ENCODE measurements at places on chromosomes 2 and 18.

DNA sequence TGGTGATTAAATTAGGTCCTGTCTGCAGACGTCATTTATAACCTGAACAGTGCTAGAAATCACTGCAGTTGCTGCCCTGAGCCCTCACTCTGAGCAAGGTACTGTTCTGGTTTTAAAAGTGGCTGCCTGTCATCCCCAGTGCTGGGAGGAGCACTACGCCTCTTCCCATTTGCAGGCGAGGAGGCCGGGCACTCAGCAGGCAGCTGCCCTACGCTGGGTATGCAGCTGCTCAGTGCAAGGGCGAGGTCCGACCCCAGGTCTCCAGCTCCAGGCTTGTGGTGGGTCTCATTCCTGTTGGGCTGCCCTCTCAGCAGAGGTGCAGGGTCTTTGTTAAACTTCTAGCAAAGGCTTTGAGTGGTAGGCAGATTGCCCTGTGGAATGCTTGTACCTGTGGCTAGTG is 15.7 kb downstream of the CNDP2 start:
- DNase-seq = no peak

GRCh38 chr2:25062511-25062917 is 20.6 kb downstream of the EFR3B start:
- no peak for DNase-seq

DNA sequence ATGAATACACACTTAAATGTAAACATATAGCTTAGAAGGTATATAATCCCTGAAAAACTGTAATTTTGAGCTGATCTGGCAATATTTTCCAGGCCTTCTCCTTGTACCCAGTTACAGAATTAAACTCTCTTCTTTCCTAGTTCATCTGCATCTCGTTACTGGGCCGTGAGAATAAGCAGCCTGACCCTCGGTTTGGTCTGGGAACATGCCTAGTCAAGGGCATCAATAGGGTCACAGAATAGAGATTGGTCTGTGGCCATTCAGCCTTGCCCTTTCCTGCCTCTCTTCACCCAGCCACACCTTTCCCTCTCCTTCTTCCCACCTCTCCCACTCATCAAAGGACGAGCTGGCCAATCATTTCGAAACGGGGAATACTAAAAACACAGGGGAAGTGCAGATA is 27.3 kb downstream of the SULT1C2 start:
- DNase-seq = no peak

DNA sequence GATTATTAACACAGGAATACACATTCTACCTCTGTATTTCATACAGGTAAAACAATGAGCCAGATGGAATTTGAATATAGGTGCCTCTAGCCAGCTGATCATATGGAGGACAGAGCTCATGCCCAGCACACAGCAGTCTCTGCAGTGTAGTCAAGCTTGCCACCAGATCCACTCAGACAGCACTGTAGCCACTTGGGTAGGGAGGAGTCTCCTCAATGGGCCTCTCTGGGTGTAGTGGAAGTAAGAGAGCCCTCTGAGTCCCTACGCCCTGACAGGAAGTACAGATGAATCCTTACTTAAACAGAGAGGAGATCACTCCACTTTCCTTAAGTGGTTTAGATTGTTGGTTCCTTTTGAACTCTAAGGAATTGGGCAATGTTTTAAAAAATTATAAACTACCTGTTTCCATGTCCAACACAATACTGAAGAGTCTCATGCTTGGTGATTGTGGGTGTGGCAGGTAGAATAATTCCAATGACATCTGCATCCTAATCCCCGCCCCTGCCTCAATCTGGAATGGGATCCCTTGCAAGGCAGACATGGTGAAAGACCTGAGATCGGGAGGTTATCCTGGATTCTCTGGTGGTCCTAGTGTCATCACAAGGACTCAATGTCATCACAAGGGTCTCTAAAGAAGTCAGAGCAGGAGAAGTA is 23.0 kb upstream of the TMEM200C start:
- no peak for DNase-seq

GRCh38 chr2:120861576-120862191 is 126.0 kb downstream of the GLI2 start:
- DNase-seq = no peak

GRCh38 chr2:238060096-238060541 is 682 bp upstream of the SCLY start:
- no peak for DNase-seq

DNA sequence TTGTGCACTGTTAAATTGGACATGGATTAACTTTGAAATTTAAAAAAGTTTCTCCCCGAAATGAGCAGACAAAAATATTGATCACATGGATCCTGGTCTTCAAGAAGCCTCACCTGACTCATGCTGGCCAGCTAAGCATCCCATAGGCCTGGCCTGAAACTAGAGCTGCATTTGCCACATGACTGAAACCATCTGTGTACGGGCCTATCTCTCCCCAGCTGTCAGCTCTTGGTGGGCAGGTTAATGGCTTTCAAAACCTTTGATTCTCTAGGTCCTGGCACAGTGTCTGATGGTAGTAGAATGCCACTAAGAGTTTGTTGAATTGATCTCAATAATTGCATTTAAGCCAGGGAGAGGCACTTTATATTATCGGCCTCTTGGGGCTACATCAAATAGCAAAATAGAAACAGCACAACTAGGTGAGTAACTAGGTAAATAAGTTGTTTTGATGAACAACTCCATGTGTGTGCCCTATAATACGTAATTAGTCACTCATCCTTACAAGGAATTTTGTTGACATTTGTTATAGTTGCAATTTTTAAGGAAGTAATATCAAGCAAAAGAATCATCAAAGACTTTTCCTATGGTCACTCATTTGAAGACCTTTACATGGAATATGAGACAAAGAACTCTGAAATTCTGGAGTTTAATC is 251.1 kb downstream of the SP3 start:
- DNase-seq = no peak

DNA sequence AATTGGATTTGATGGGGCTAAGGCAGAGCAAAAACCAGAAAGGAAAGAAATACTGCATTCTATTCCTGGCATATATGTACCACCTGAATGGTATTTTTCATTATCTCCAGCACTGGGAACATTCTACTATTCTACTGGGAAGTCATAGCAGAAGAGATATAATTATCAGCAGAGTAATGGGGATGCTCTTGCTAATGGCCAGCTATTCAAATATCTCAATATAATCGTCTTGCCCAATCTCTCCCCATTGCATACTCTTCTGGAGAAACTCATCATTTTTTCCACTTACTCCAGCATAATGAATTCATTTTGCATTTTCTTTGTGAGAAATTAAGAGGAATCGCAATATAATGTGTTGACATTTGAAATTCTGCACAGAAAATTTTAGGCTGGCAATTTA is 1794.7 kb upstream of the PIK3C3 start:
- no peak for DNase-seq

DNA sequence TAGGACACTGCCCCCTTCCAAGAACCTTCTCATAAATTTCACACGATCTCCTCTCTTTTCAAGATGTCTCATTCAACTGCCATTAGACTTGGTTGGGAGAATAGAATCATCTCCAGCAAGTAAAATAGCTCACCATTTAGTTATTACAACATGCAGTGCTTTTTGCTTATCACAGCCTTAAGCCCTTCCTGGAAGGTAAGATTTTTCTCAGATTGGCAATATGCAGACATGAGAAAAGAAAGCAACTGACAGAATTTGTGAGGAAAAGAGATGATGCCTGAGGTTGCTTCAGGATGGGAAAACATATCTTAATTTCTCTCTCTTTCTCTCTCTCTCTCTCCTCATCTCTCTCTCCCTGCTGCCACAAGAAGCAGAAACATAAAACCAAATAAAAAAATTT is 855.1 kb upstream of the ACVR2A start:
- no peak for DNase-seq

GRCh38 chr2:97095661-97096060 is 979 bp upstream of the FAHD2B start:
- no peak for DNase-seq

- DNase-seq = no peak
Observed at GRCh38 chr2:84494070-84494469, 22.2 kb upstream of the DNAH6 start.

DNA sequence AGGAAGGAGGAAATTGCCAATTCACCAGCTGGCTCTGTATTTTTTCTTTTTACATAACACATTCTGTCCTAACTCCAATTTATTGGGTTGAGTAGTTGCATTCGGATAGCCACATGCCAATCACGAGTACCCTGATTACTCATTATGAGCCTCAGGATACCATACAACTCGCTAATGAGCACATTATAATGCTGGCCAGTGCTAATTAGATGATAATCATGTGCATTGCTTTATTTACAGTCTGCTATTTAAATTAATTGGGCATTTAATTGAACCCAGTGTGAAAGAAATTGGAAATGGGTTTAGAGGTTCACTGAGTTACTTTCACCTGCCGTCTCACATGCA is 15.2 kb downstream of the G6PC2 start:
- DNase-seq = no peak

DNA sequence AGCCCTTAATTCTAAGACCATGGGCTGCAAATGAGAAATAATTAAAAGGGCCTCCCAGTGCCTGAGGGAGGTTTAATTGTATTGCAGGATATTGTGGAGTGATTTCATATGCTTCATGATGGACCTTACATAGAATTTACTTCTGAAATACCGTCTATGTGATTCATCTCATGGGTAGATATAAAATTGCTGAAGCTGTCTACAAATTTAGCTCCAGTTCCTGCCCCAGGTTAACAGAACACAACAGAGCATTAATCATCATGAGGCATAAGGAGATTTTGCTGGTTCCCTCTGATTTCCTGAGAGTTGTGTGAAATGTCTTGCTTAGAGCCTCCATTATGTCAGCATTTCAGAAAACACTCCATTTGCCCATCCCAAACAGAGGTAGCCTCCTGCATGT is 770 bp downstream of the UPP2 start:
- DNase-seq = no peak

DNA sequence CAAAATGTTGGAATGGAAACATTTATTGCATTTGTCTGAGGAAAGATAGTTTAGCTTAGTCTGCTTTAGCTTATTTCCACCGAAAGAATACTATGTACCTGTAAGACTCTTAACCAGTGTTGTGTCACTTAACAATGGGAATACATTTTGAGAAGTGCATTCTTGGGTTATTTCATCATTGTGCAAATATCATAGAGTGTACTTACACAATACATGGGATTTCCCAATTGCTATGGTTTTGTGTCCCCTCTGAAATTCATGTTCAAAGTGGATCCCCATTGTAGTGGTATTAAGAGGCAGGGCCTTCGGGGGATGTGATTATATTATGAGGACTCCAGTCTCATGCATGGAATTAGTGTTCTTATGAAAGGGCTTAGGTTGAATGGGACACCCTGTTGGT is 249.4 kb upstream of the UBE2E3 start:
- DNase-seq = no peak

- DNase-seq = no peak
Observed at GRCh38 chr2:240142859-240143258, 2.4 kb upstream of the OTOS start.

- DNase-seq = no peak
Observed at GRCh38 chr2:215019521-215020145, 118.8 kb downstream of the ABCA12 start.

DNA sequence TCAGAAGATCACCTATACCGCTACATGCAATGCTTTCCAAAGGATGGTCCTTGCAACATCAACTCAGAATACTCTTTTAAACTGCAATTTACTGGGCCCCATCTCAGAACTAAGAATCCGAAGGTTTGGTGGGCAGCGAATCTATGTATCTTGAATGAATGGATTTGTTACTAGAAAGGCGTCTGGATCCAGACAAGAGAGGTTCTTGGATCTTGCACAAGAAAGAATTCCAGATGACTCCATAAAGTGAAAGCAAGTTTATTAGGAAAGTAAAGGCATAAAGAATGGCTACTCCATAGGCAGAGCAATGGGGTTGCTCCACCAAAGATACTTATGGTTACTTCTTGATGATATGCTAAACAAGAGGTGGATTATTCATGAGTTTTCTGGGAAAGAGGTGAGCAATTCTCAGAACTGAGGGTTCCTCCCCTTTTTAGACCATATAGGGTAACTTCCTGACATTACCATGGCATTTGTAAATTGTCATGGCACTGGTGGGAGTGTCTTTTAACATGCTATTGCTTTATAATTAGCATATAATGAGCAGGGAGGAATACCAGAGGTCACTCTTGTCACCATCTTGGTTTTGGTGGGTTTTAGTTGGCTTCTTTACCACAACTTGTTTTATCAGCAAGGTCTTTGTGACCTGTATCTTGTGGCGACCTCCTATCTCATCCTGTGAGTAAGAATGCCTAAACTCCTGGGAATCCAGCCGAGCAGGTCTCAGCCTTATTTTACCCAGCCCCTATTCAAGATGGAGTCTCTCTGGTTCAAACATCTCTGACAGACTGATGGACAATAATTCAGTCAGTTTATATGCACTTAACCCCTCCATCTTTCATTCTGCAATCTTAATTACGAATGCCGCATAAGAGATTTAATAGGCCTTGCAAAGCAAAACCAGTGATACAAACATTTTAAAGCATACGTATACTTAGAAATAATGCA is 7.5 kb upstream of the RMDN2 start:
- DNase-seq = no peak

DNA sequence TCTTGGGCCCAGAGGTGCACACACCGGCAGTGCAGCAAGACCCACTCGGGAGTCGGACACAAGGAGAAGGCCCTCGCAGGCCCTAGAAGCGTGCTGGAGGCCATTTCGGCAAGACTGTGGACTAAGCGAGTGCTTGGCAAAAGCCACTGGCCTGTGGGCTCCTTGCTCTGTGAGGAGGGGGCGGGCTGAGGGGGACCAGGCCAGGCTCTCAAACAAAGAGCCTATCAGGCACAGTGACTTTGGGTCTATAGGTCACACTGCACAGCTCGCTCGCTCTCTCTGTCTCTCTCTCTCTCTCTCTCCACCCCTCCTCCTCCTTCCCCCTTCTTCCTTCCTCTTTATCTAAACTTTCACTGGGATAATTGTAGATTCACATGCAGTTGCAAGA is 23.6 kb upstream of the ZCCHC2 start:
- DNase-seq = no peak

- DNase-seq = peak; percentile 71
Observed at GRCh38 chr2:47771211-47771610, 11.7 kb upstream of the MSH6 start.

- no peak for DNase-seq
Observed at GRCh38 chr2:42124011-42124785, 45.0 kb upstream of the EML4 start.

DNA sequence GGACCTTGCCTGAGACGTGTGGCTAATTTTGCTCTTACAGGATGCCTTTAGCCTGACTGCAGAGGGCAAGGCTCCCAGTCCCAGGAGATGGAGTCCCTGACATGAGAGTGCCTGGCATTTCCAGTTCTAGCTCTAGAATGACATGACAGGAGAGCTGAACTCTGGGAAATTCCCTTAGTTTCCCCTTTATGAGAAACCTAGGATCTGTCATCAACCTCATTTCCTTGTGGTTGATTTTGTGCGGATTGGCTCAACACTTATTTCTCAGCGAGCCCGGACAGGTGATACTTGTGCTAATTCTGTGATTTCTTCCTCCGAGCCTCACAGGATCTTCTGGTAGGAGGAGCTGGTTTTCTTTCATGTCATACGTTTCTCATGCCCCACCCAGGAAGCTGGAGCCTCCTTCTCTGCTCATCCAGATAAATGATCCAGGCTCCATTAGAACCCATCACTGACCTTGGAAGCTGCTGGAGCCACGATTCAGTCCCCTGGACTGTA is at the start of gene IL36G:
Gene IL36G (plus strand): TSS at position 448 of the 498 bp plus-strand sequence. CDS start 633 bp downstream, outside the sequence.
- DNase-seq = no peak

- no peak for DNase-seq
Observed at GRCh38 chr2:5846881-5847280, 154.7 kb downstream of the SOX11 start.

All from H54 (cell line).